ENCODE measurements at places on chromosomes 12 and 14.

DNA sequence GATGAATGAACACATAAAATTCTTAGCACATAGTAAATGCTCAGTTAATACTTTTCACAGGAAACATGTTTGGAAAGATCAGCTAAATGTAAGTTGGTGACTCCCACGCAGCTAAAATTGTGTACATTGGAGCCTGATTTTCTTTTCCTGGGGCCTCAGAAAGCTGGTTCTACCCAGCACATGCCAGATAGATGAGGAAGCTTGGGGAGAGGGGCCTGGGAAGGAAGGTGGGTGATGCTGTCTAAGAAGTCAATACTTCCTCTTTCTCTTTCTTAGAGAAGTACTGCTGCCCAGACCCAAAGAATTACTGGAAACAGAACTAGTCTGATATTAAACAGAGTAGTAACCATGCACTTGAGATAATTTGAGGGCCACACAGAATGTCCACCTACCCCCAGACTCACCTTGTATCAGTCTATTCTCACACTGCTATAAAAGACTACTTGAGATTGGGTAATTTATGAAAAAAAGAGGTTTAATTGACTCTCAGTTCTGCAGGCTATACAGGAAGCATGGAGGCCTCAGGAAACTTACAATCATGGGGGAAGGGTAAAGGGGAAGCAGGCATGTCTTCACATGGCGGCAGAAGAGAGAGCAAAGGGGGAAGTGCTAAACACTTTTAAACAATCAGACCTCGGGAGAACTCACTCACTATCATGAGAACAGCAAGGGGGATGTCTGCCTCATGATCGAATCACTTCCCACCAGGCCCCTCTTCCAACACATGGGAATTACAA is 123.3 kb upstream of the MED13L start:
- DNase-seq, result no peak

- no peak for DNase-seq
Observed at GRCh38 chr12:118493962-118494361, 117.6 kb downstream of the SUDS3 start.

GRCh38 chr12:66241061-66242043 is 52.3 kb downstream of the IRAK3 start:
- DNase-seq, result no peak

GRCh38 chr12:132606927-132607326 is 3.5 kb downstream of the LRCOL1 start:
- DNase-seq, result no peak

- DNase-seq, result no peak
Observed at GRCh38 chr14:79643132-79643531, 568.2 kb downstream of the DIO2 start.

DNA sequence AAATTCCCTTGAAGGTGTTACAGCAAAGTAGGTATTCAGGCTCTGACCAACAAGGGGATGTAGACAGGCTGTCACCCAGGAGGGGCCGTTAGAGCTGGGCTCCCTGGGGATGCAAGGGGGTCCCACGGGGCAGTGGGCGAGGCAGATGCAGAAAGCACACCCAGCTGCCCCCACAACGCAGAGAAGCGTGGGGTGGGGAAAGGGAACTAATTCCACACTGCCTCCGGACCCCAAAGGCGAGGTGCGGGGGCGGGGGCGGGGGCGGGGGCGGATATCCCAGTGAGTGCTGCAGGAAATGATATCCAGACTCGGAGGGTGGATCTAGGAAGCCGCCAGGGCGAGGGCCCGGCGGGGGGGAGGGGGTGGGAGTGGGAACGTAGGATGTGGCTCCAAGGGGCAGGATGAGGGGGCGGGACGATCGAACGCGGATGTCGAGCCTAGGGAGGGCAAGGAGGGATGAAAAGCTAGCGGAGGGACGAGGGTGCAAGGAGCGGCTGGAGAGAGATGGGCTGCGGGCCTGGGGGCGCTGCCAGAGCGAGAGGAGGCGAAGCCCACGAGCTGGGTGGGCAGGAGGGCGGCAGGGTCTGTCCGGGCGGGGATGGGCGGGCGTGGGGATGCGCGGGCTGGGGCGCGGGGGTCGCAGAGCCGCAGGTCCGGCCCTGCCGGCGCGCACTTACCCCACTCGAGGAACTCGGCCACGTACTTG is 874 bp downstream of the CDC42BPB start:
- no peak for DNase-seq

GRCh38 chr14:49508124-49508523 is 78.1 kb downstream of the RPS29 start:
- no peak for DNase-seq
